Effector CD4-positive, alpha-beta T cell (primary cell): ENCODE measurements at places on chromosomes 4 and X.

- no peak for DNase-seq
Measured at GRCh38 chr4:2630556-2631273, 94.3 kb downstream of the FAM193A start.

- DNase-seq: no peak
Measured at GRCh38 chrX:139382529-139382928, 148.0 kb upstream of the F9 start.

DNA sequence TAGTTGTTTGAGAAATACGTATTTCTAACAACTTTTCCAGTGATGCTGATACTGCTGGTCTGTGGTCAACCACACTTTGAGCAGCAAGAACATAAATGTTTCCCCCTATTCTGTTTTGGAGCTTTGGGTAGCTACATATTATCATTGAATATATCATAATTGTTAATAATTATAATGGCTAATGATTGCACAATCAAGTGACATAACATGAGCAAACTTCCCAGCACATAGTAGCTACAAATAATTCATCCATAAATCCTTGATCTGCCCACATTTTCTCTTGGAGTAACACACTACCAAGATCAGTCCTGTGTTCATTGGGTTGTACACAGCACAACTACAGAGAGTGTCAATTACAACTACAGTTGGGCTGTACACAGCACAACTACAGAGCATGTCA, 436.3 kb upstream of the MAGEB18 start:
- no peak for DNase-seq

DNA sequence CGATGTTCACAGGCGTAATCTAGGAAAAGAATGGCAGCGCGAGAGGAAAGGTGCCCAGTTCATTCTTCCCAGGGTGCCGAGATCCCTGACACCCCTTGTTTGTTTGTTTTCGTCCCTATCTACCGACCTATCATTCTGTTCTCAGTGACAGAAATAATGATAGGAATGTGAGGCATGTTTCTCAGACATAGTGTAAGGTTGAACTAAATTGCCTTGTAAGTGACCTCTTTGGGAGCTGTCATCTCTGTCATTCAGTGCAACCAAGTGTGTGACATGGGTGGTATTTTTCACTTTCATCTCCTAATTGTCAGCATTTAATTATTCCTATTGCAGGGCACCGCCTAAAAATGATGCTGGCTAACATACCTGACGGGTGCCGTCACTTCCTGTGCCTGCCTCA, 24.4 kb downstream of the CLDN22 start:
- DNase-seq: no peak

GRCh38 chrX:134174859-134175258, 62.1 kb upstream of the CCDC160 start:
- DNase-seq: no peak

DNA sequence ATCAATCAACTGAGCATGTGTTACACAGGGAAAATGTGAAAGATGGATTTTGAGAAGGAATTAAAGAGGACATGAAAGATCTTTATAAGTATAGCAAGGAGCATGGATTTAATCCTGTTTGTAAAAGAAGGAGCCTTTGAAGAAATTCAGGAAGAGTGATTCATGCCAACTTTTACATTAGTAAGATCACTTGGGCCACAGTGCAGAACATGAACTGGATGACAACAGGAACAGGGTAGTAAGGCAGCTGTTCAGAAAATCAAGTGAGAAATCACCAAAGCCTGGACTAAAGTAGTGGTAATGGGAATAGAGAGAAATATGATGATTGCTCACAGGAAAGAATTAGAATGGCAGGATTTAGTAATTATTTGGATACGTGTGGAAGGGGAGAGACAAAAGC, 265.7 kb upstream of the PCDH7 start:
- DNase-seq: no peak

DNA sequence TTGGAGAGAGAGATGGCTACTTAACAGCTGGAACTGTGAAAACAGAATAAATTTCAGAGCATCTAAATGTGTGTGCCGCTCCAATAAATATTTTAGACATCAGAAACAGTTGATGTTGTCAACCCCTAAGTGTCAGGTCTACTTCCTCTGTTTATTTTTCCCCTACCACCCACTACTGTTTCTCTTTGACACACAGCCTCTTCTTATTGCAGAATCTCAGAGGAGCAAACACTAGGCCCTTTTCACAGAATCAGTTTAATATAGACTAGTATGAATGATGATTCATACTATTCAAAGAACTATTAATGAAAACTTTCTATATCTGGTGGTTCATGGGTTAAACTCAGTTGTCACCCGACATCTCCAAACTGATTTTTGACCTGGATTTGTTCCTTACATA, 33.9 kb downstream of the NAA11 start:
- no peak for DNase-seq

DNA sequence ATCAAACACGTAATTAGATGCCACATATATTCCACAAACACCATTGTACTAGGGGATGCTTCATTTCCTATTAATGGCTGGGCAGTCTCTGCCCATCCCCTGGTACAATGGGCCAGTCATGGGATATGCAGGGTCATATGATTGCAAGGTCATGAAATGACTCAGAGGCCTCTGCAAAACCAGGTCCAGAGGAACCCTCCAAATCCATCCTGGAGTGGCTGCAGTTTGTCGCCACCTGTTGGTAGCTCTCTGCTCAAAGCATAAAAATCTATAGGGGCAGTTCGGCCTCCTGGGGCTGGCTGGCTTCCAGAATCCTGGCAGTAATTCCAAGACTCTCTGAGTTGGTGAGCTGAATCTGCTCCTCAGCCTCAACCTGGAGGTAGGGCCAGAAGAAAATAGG, 22.9 kb upstream of the PUDP start:
- DNase-seq: peak; percentile 29

- DNase-seq: no peak
Measured at GRCh38 chrX:154317391-154317995, 21.9 kb downstream of the TKTL1 start.

- DNase-seq: no peak
Measured at GRCh38 chr4:1208970-1209704, 36.8 kb upstream of the SPON2 start.

- no peak for DNase-seq
Measured at GRCh38 chr4:40369437-40370274, 34.5 kb downstream of the CHRNA9 start.

DNA sequence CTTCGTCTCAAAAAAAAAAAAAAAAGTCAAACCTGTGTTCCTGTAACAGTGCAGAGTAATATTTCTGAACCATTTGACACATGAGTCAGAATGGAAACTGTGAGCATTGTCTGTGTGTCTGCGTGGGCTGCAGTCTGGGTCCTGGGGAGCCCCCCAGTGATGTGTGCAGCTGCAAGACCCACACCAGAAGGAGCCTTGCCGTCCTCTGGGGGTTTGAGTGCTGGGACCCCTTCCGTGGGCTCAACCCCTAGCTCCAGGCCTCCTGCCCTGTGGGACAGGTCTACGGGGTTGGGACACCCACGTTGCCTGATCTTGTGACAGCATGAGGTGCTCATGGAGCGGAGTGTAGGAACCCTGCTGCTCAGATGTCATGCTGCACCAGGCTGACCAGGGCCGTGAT, 43.7 kb downstream of the DDX3X start:
- no peak for DNase-seq

DNA sequence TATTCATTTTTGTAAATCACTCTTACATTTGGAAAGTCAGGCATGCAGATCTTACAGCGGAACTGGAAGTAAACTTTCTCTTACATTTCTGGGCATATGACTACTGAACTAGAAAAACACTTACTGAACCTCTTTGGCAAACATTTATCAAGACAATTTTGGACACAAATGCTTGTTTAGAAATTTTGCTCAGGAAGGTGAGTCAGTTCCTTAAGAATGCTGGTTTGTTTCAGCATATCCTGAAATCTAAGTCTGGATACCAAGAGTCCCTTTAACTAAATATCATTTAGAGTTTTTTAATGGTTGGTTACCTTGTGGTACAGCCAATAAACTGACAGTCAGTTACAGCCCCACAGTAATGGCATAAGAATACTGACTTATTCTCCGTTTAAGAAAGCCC, 15.0 kb downstream of the SHISA3 start:
- DNase-seq: no peak

DNA sequence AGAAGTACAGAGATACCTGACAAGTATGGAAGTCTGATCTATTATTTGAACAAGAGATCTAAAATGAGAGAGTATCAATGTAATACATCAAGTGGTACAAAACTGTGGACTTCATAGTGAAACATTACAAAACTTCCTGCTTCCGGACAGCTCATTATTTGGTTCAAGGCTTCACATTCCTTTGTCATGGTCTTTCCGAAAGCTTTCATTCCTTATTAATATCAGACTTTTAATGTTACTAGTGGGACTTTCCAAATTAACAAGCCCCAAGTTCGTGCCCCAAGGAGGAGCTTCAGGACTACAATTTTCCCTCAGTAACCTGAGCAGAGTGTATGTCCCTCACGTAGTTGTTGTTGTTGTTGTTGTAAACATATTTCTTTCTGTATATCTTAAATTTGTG, 1.2 kb downstream of the CHIC2 start:
- no peak for DNase-seq

- DNase-seq: no peak
Measured at GRCh38 chrX:46733226-46733625, 25.7 kb downstream of the SLC9A7 start.

DNA sequence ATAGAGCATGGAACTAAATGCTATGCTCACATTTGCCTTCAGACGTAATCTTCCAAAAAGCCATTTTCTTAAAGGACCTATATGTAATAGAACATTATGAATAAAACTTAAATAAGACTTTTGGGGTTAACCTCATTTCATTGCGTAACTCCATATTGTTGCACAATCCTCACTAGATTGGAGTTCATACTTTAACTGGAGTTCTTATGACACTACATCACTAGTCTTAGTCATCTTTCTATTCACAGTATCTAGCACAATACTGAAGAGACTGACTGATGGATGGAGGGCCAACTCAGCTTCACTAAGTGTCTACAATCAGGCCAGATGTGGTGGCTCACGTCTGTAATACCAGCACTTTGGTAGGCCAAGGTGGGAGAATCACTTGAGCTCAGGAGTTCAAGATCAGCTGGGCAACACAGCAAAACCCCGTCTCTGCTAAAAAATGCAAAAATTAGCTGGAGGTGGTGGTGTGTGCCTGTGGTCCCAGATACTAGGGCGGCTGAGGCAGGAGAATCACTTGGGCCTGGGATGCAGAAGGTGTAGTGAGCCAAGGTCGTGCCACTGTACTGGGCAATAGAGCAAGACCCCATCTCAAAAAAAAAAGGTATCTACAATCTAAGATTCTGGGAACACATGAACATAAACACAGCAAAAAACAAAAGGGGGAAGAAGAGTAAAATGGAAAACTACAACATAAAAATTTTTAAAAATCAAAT, 80.8 kb upstream of the MAB21L2 start:
- DNase-seq: no peak

DNA sequence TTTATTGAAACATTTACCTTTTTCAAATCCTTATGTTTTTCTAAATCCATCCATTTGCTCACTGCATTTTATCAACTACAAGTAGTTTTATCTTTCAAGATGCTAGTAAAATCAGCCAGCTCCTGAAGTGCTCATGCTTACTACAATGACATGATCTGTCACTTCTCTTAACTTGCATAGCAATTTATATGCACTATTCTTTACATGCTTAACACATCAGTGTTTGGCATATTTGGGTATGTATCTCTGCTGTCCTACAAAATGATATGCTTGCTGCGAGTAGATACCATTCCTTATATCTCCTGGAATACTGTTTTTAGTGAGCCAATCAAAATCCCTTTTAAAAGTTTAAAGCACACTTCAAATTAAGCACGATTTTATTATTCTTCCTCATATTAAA, 2726.8 kb downstream of the PCDH7 start:
- no peak for DNase-seq

- DNase-seq: no peak
Measured at GRCh38 chr4:61245069-61245714, 45.1 kb downstream of the ADGRL3 start.

- DNase-seq: no peak
Measured at GRCh38 chr4:81454948-81455347, 16.8 kb downstream of the RASGEF1B start.

DNA sequence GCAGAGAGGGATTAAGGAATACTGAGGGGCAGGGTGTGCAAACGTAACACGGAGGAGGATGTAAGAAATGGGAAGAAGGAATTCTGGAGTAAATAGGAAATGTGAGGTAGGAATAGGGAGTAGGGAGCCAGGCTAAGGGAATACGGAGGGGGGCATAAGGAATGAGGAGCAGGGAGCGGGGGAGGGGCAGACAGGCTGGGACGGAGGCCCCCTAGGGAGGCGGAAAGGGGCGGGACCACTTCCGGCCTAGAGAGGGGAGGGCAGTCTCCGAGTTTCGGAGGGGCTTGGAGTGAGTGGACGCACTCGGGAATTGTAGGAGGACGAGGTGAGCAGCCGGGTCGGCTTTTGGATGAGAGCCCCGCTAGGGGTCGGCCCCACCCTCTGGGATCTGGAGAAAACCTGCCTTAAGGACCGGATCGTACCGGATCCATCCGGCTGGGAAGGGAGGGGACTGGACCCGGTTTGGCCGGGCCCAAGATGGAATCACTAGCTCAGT, 612 bp downstream of the MAGED2 start:
- DNase-seq: peak; percentile 31

- no peak for DNase-seq
Measured at GRCh38 chrX:124383354-124383753, 37.0 kb downstream of the SH2D1A start.

DNA sequence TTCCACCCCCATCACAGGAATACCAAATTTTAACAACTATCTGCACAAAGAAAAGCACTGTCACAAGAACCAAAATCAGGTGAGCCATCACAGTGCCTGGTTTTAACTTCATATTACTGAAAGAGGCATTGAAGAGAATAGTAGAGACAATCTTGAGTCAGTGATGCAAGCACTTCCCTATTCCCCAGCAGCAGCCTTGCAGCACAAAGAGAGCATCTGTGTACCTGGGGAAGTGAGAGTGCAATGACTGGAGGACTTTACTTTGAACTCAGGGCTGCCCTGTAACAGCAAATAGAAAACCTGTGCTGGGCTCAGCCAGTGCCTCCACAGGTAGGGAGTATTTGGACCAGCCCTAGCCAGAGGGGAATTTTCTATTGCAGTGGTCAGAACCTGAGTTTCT, 361.8 kb downstream of the TEX13C start:
- no peak for DNase-seq

GRCh38 chr4:106329041-106329618, 12.8 kb downstream of the AIMP1 start:
- no peak for DNase-seq

DNA sequence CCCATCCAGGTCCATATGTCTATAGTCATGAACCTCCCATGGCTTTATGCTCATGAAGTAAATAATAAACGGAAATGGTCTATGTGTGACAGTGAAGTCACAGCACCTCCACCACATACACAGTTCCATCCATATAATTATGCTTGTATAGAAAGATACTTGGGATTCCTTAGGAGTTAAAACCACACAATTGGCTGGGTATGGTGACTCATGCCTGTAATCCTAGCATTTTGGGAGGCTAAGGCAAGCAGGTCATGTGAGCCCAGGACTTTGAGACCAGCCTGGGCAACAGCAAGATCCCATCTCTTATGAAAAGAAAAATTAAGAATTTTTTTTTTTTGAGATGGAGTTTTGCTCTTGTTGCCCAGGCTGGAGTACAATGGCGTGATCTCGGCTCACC, 55.6 kb upstream of the RBM47 start:
- no peak for DNase-seq
